Activated gamma-delta T cell treated with anti-CD3 and anti-CD28 coated beads, Interleukin-2, amount 50 U/mL, for 16 hours (primary cell): ENCODE measurements at places on chromosomes 13 and 19.

- DNase-seq = no peak
These were observed 85.3 kb upstream of the DOCK9 start for GRCh38 chr13:99063178-99063577.

DNA sequence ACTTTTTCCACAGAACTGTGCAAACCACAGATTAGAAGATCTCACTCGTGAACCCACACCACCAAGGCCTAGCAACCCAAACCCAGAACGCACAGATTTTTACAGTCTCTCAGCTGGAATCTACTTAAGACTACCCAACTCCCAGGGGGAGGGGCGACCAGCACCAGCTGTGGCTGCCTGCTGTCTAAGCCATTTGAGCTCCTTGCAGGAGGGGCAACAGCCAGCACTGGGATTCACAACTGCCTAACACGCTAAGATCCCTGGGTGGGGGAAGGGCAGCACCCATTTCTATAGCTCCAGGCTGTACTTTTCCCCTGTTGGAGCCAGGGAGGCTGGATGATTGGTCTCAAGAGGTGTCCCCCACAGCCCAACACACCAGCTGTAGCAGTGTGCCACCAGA is 368.8 kb downstream of the SUCLA2 start:
- DNase-seq = no peak

- no peak for DNase-seq
These were observed 523.7 kb upstream of the HTR2A start for GRCh38 chr13:47420568-47420967.

DNA sequence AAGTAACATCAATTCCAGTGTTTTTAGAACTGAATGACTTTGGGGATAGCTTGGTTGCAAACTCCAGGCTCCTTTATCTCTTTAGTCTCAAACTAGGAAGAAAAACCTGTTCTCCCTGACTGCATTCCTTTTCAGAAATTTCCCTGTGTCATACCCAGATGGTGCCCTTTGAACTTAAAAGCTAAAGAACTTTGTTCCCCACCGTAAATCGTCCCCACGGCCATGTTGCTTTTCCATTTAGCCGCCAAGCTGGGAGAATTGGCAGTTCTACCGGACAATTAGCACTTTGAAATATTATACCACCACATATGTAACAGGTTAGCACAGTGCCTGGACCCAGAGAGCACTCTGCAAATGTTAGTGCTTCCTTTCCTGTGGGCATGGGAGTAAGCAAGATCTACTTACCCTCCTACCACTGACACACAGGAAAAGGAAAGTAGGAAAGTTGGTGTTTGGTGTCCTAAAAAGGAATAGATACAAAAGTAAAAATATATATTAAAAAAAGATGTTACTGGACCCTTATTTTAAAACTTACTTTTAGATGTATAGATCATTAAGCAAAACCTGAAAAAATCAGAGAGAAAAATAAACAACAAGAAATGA is 191.9 kb upstream of the MIR17HG start:
- DNase-seq = no peak

GRCh38 chr13:20118268-20119140 is 42.3 kb downstream of the GJA3 start:
- no peak for DNase-seq

- DNase-seq = no peak
These were observed 3.5 kb downstream of the KCNA7 start for GRCh38 chr19:49069026-49069425.
